Ovary (tissue), 10 donors: ENCODE measurements at places on chromosomes 5 and 9.
A peak's percentile ranks its signal among the peaks of the same experiment; 100 is the strongest.

- DNase-seq, result no peak
Measured at GRCh38 chr5:122220511-122220910, 91.2 kb downstream of the ZNF474 start.

GRCh38 chr9:109035684-109036423, 22.6 kb upstream of the CTNNAL1 start:
- DNase-seq, result peak; percentile 71

DNA sequence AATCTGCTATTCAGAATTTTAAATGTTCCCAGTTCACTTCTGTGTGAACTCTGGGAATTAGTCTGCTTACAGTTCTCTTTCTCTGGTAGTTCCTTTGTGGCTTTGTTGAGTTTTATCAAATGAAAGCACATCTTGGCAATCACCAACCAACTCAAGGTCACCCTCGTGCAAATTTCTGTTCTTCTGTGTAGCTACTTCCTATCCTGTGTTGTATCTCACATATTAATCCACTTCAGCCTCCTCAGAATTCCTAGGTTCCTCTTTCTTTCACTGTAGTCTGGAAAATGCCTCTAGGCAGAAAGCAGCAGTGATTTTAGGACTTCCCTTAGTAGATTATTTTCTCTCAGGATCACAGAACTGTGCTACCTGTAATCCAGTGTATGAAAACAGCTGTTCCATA, 100.3 kb downstream of the AUH start:
- DNase-seq, result no peak

DNA sequence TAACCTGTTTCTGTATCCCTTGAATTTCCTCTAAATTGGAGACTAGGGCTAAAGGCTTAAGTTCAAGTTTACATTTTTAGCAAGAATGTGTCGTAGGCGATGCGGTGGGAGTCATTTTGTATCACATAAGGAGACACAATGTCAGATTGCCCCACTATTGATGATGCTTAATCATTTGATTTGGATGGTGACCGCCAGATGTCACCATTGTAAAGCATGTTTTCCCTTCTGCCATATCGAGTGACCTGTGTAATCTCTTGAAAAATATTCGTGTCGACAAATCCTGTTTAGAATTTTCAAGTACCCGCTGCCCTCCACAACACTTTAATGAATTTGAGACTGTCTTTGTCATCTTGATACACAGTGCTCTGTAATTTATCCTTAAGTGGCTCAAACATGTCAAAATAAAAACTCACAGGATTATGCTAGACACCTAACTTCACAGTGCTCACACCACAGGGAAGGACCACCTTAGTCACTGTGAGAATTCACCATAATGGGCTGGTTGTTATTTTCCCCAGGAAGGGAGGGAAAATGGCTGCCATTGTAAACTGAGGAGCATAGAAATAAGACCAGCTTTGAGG, 34.5 kb upstream of the SLC46A2 start:
- DNase-seq, result no peak

DNA sequence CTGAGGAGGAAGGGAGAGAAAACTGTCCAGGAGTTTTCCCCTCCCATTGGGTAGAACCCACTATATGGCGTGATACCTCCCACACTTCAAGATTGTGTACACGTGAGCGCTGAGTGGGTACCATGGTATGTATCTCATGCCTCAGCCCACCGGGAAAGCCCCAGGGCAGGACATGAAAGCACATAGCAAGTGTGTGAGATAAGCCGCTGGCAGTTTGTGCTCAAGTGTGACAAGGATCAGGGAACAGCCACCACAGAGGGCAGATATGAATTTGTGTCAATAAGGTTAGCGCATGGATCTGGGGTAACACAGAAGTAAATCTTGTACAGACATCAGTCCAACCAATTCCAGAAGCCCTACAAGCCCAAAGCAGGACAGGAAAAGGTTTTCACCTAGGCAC, 42.6 kb upstream of the NAA35 start:
- no peak for DNase-seq

DNA sequence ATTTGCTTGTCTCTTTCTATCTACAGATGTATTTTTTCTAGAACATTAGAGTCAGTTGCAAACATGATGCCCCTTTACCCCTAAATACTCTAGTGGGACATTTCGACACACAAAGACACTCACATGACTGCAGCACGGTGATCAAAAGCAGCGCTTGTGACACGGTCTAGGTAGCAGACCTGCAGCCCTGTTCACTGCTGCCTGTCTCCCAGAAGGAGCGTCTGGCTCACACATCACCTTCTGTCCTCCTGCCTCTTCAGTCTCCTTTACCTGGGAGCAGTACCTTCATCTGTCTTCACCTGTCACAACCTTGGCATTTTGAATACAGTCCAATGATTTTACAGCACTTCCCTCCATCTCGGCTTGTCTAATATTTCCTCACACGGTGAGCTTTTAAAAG, 51.9 kb upstream of the SH3PXD2B start:
- peak; percentile 19 for DNase-seq

DNA sequence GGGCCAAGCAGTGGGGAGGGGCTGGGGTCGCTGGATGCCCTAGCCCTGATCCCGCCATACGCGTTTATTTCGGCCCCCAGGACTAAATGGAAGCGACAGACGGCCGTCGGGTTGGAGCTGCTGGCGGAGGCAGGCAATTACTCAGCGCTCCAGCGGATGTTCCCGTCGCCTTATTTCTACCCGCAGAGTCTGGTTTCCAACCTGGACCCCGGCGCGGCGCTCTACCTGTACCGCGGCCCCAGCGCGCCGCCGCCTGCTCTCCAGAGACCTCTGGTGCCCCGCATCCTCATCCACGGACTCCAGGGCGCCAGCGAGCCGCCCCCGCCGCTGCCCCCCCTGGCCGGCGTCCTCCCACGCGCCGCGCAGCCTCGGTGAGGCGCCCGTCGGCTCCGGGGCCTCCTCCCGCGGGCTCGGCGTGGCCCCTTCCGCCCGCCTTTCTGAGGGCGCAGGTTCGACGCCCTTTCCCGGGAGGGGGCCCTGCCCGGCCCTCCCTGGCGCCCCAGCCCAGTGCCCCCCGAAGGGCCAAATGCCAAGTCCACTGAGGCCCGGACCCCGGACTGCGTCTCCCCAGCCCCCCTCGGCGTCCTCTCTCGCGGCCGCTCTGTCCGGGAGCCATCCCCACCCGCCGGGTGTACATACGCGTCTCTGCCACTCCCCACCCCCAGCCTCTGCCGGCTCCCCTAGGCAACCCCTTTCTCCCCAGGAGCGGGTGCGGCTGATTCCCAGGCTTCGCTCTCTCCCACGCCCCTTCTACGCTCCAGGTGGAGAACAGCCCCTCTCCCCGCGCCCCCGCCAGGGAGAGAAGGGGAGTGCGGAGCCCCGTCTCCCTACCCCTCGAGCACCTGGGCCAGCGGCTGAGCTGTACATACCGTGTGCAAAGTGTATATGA, 7.0 kb downstream of the BARHL1 start:
- no peak for DNase-seq

DNA sequence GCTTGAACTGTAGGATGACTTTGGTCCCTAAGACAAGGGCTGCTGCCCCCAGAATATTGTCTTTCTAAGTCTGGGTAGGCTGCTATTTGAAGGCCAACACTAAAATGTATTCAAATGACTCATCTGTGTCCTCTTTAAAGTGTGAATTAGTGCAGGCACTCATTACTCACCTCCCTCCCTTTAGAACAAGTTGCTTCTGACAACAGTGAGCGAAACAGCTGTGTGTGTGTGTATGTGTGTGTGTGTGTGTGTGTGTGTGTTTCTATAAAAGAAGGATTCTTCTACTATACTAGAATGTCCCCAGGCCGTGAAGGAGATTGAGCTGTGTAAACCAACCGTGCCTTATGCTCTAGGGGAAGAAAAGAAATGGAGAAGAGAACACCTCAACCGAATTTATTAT, 1337.2 kb downstream of the PTPRD start:
- DNase-seq, result no peak

- DNase-seq, result no peak
Measured at GRCh38 chr5:172402531-172403188, 51.7 kb downstream of the SH3PXD2B start.

GRCh38 chr9:78664370-78664769, 367.4 kb downstream of the PSAT1 start:
- DNase-seq, result no peak

GRCh38 chr9:134688661-134689320, 47.2 kb downstream of the COL5A1 start:
- DNase-seq, result peak; percentile 17

DNA sequence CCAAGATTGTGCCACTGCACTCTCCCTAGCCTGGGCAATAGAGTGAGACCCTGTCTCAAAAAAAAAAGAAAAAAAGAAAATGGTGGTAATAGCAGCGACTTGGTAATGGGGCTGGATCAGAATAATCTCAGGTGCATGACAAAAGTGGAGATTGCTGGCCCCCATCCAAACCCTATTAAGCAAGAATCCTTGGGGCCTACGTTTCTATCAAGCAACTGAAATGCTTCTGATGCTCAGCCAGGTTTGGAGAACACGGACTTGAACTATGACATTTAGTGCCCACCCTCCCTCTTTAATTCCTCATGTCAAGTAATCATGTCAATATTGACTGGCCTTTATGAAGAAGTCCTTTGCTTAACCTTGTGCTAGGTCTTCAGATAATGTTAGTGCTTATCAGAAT, 6.6 kb downstream of the C5orf52 start:
- DNase-seq, result no peak

DNA sequence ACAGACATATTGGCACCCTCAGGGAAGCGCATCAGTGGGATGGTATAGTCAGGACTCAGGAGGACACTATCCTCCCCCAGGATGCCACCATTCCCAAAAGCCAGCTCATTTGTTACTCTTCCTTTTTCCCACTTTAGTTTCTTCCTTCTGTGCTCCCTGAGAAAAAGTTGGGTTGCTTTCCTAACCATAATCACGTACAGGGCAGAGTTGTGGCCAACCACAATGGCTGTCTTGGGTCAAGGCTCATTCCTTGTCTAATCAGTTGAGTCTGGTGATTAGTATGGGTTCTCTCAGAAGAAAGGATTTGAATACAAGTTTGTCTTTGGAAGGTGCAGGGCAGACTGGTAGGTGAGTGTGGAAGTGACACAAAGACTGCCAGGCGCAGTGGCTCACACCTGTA, 26.6 kb upstream of the ATP6V1G1 start:
- DNase-seq, result no peak

GRCh38 chr5:133728475-133728874, 116.1 kb upstream of the FSTL4 start:
- DNase-seq, result no peak

DNA sequence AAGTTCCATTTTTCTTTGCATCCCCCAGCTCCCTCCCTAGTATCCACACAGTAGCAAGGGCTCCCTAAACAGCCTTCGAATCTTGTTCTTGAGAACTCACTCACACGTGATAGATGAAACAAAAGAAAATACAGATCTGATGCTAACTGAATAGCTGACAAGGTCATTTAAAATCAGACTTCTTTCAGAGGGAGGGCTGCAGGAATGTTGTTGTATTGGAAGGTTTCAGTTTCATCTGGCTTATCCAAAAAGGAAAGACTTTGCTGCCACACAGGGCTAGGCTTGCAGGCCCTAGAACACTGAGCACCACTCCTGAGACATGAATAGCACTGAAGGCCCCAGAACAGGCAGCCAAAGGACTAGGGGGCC, 3.2 kb downstream of the CD180 start:
- DNase-seq, result no peak

DNA sequence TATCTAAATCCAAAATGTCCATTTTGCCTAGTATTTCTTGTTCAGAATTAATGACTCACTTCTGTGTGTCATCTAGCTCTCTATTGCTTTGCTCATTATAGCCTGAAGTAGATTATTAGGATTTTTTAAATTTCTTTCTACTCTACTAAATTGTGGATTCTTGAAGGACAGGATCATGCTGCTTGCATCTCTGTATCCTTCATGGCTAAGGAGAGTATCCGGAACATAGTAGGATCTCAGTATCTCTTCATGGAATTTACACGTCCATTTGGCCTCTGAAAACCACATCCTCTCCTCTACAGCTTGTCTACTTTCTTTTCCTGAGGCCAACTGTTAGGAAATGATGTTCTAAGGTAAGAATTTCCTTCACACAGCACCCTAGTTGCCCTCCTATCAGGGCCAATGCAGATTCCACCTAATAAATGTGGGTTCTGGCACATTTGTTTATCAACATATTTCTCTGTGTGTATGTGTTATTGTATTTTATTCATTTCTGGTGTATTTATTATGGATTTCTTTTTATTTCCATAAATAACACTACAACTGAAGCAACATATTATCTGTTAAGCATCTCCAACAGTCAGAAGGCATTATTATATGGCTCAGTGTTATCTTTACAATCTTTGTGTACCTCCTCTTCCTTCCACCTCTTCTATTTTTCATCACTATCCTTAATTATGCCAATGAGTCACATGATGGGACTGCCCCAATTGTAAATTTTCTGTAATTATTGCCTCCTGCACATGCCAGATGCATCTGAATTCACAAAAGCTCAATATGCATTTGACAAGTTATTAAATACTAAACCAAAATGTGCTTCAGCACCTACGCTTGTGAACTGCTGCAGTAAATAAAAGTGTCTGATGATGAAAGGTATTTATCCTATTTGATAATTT, 557.8 kb upstream of the TLE4 start:
- DNase-seq, result no peak

GRCh38 chr5:14672484-14673394, 8.2 kb downstream of the OTULIN start:
- no peak for DNase-seq

DNA sequence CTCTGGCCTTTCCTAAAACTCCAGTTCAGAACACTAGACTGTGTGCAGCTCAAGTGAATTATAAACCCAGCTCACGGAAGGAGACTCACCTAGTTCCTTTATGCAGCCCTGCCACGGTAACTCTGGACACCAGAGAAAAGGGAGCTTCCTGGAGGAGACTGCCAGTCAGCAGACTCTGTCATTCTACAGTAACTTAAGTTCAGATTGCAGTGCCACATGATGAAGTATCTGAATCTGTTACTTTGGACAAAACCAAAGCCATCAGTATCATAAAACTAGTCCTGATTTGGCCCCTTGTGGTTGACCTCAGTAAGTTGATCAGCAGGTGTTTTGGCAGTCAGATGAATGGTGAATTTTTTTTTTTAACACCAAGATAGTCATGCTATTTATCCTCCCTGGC, 2.7 kb downstream of the MTRR start:
- DNase-seq, result no peak

DNA sequence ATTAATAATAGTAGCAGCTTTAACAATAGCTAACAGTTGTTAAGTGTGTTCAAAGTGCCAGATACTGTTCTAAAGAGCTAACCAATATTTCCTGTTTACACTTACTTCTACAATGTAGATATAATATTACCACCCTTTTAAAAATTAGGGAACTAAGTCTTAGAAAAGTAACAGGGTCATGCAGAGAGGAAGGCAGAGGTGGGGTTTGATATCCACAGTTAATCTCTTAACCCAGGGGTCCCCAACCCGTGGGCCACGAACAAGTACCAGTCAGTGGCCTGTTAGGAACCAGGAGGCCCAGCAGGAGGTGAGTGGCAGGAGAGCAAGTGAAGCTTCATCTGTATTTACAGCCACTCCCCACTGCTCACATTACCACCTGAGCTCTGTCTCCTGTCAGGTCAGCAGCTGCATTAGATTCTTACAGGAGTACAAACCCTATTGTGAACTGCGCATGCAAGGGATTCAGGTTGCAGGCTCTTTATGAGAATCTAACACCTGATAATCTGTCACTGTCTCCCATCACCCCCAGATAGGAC, 89.1 kb downstream of the ACTL7B start:
- DNase-seq, result no peak
